ENCODE measurements at places on chromosomes 2 and 18. TPM values are rescaled to one million over a fixed set of nuclear protein-coding genes. Genes with fewer than 3 reads are reported as not detected.

GKN1 gene
- total RNA-seq = not detected

LIPG gene
- 0.83 TPM for total RNA-seq

DUSP19 gene
- 3.5 TPM for total RNA-seq

CCL20 gene
- not detected for total RNA-seq

ACVR1C gene
- total RNA-seq = 0.50 TPM

ARL6IP6 gene
- 18.5 TPM for total RNA-seq

CLK1 gene
- total RNA-seq = 75.3 TPM

NRBP1 gene
- total RNA-seq = 122 TPM

SELENOI gene
- 12.6 TPM for total RNA-seq

FSHR gene
- not detected for total RNA-seq

CTNNA2 gene
- total RNA-seq = under 0.01 TPM

GREB1 gene
- 2.2 TPM for total RNA-seq

GPR45 gene
- not detected for total RNA-seq

STARD6 gene
- not detected for total RNA-seq

UGT1A5 gene
- not detected for total RNA-seq

ANKRD30BL gene
- total RNA-seq = not detected

COL3A1 gene
- 3,379 TPM for total RNA-seq

MAP3K19 gene
- total RNA-seq = not detected

All from smooth muscle cell of trachea (primary cell).